ENCODE measurements at places on chromosomes 3 and 15. TPM values are rescaled to one million over a fixed set of nuclear protein-coding genes. Genes with fewer than 3 reads are reported as not detected.

GRCh38 chr15:82663186-82663600, 16.0 kb upstream of the CPEB1 start:
- DNase-seq: peak; percentile 58

GRCh38 chr15:29542994-29543393, 273.4 kb upstream of the NSMCE3 start:
- no peak for DNase-seq

DNA sequence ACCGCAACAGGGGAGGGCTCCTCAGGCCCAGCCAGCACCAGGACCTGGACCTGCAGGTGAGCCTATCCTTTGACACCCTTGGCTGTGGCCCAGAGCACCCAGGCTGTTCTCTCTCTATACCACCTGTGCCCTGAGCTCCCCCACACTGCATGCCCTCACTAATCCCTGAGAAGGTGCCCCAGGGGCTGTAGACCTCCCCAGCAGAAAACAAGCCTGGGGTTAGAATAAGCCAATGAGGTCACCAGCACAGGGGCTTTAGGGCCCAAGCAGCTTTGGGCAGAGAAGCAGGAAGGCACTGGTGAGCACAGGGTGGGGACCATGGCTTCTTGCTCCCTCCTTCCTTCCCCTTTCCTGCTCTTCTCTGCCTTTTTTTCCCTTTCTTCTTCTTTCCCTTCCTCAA, 10.3 kb upstream of the APEH start:
- no peak for DNase-seq

DNA sequence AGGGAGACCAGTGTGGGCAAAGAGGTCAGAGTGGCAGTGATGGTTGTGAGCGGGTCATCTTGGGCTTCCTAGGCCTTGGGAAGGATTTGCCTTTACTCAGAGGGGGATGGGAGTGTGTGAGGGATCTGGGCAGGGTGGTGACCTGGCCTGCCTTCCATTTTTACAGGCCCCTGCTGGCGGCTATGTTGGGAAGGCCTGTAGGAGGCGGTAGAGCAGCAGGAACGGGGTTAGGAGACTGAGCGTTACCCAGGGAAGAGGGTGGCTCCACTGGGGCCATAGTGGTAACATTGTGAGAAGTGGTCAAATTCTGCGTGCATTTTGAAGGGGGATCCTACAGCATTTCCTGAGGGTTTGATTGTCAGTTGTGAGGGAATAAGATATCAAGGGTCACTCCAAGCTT, 307.3 kb upstream of the CTDSPL start:
- DNase-seq: no peak

XCR1 gene
- not detected for total RNA-seq

Measured in Calu3 (cell line).